NCI-H2107 (cell line): ENCODE measurements at places on chromosomes 5 and 9.

DNA sequence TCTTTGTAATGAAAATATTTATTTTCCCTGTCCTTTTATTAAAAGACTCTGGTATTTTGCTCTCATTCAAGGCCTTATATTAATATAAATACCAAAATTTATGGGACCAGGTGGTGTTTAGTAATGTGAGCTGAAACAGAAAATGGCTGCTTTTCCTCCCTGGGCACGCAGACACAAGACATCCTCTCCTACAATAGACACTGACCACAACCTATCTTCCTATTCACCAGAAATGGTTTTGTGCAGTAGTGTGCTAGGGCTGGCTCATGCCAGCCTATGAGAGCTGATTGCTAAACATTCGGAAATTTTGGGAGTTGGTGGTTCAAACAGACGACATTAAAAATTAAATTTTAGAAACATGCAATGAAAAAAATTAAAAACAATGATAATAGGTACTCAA lies 338.2 kb downstream of the BNC2 start:
- no peak for DNase-seq

DNA sequence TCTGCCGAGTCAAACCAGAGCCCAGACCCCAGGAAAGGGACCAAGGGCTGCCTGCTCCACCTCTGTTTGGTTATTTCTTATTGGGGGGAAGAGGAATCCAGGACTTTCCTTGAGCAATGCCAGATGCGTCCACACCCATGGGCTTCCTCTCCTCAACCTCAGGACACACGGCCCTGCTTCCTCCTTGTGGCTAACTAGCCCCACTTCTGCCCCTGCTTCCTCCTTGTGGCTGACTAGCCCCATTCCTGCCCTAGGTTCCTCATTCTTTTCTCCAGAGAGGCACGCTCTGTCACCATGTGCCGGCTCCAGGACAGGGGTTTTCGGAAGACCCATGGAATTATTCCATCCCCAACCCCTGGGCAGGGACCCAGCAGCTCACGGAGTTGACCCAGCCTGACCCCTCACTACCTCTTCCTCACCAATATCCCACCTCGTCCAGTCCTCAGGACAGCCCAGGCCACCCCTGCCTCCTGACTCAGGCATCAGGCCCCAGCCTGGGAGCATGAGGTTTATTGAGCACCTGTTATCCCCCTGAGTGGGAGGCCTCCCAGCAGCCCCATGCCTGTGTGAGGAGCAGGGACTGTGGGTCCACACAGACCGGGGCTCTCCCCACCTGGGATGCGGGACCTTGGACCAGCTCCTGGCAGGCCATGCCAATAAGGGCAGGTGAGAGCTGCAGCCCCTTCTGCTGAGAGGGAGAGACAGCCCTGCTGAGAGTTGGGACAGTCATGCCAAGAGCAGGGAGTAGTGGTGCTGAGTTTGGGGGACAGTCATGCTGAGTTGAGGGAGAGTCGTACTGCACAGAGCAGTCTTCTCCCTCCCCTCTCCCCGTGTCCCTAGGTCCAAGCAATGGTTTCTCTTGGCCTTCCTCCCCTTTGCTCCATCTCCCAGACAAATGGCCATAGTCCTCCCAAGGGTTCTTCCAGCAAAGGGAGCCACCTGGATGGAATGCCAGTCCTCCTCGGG lies 11.8 kb upstream of the FCN1 start:
- DNase-seq = no peak

DNA sequence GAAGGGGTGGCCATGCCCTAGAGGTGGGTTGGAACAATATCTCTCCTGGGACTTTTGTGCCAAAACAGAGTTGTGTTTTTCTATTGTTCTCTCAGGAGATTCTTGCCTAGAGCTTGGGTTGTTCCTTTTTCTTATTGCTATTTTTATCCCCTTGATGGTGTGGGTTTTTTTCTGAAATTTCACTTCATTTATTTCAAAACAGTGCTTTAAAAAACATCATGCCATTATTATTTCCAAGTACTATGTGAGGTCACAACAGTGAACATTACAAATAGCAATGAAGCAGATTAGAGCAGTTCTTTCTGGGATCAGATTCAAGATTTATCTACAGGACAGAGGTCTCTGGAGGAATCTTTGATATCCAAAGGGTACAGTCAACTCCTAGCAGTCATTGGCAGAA lies 76.6 kb downstream of the ACTBL2 start:
- no peak for DNase-seq

DNA sequence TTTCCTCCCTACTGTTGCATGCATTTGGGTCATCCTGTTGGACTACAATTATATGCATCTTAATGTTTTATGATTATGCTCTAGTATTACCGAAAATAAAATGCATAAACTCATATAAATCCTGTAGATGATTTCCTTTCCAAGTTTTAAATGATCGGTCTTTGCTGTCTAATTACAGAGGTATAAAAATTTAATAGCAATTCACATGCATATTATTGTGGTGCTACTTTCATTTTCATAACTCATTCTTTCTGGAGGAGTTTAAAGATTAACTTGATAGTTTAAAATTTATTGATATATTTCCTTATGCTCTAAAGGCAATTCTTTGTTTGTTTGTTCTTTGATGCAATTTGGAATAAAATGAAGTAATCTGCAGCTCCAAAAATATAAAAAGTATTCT lies 1475.1 kb downstream of the MAT2B start:
- no peak for DNase-seq

DNA sequence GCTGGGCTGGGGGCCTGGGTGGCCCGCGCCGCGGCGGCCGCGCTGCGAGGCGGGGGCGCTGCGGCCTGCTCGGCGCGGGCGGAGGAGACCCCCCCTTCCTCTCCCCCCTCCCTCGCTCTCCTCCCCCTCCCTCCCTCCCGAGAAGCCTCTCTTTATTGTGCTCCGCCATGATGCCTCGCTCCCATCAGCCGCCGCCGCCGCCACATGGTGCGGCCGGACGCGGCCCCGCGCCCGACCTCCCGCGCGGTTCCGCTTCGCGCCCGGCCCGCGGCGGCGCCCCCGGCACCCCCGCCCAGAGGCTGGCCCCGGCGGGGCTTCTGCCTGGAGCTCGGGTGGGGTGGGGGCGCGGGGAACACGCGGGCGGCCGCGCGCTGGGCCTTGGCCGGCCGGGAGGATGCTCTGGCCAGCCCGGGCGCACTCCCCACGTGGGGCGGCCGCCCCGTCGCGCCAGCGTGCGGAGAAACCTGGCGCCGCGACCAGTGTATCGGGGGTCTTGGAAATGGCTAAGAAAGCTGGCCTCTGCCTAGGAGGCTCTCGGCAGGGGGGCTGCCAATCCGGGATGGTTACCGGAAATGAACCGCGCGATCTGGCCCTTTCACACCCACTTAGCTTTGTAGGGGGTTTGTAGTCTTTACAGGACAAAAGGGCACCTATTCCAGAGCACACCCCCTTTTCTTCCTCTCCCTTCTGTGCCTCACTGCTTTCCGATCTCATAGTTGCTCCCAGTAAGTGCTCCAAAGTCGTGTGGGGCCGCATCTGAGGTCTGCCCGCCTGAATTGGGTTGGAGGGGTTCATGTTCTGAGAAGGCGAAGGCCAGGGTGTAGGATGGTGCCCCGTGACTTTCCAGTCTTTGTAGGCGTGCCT lies 1.0 kb downstream of the SET start:
- DNase-seq = no peak

- DNase-seq = no peak
These were observed 9.1 kb upstream of the TBC1D2 start for GRCh38 chr9:98264516-98264915.

DNA sequence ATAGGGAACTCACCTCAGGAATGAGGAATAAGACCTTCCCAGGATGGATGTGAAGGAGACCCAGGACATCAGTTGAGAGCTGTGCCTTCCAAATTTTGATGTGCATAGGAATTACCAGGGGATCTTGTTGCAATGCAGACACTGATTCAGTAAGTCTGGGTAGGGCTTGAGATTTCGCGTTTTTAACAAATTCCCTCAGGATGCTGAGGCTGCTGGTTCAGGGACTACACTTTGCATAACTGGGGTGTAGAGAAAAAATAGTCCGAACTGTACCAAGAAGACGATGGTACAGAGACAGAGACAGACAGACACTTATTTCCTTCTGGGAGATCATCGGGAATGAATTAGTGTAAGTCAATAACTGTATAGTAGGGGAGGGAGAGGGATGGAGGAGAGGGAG lies 82.3 kb upstream of the FREM1 start:
- no peak for DNase-seq

DNA sequence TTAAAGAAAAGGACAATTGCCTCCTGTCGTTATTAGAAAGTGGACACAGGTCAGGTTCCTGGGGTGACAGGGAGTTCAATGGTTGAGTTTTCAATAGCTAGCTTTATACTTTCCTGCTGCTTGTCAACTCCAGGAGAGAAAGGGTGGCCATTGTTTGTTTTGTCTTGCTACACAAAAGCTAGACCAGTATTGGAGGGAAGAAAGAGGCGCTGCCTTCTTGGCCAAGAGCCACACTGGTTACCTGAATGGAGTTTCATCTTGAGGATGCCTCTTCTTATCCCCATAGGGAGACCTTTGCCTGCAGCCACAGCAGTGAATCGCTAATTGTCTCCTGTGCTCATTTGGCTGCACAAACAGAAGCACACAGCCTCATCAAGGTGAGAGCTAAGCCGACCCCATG lies 279.4 kb upstream of the GRIA1 start:
- DNase-seq = no peak

GRCh38 chr5:139795074-139796001 lies at the start of gene PSD2:
PSD2 (plus strand) TSS chr5:139795808; CDS start chr5:139809441, 13,633 bp downstream.
- no peak for DNase-seq

- no peak for DNase-seq
These were observed 689 bp upstream of the GLRA1 start for GRCh38 chr5:151925340-151925739.

- DNase-seq = no peak
These were observed 143.9 kb upstream of the FBN2 start for GRCh38 chr5:128681764-128682592.

GRCh38 chr5:153960269-153961215 lies 78.2 kb downstream of the FAM114A2 start:
- DNase-seq = no peak

GRCh38 chr5:116778032-116778431 lies 203.4 kb upstream of the SEMA6A start:
- DNase-seq = no peak
